T-helper 2 cell (primary cell): ENCODE measurements at places on chromosomes 11 and 22.
A peak's percentile ranks its signal among the peaks of the same experiment; 100 is the strongest.

GRCh38 chr22:37220543-37220981 lies 8.3 kb upstream of the SSTR3 start:
- no peak for DNase-seq

- DNase-seq, result no peak
These were observed 64.2 kb upstream of the RASSF10 start for GRCh38 chr11:12944889-12945288.

DNA sequence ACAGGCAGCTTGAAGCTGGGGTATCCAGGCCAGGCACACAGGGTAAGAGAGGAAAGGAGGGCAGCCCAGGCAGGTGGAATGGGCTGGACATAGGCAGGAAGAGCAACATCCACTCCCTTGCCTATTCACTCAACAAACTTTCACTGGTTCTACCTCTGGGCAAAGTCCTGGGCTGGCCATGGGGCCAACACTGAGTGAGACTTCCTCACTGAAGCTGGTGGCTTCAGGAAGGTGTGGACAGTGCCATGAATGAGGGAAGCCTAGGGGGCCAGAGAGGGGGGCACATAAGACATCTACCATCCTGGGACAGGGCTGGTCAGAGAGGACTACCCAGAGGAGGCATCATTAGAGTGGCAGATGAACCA lies 44.9 kb upstream of the TCF20 start:
- no peak for DNase-seq

DNA sequence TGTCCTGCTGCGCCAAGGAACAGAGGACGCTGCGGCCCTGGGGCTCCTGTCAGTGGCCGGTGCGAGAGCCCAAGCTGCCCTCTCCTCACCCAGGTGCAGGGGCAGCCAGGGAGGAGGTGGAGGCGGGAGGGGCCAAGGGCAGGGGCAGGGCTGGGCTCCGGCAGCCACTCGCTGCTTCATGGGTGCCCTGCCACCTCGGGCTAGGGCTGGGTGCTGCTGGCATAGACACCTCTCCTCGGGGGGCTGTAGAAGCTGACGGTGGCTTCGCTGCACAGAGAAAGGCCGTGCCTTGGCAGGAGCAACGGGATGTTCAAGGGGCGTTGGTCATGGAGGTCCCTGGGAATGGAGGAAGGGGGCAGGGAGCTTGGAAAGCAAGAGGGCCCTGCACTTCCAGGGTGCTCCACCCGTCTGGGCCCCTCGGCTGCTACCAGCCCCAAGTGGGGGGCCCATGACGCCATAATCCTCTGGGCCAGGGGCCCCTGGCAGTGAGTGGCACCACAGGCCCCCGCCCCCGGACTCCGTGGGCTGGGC lies 1.6 kb upstream of the TBX1 start:
- DNase-seq, result no peak

GRCh38 chr11:5841797-5842196 lies at the start of gene OR52E6:
Gene OR52E6, minus strand, starts transcription at chr11:5841897. Its CDS starts 0 bp downstream, at chr11:5841897.
- no peak for DNase-seq

- DNase-seq, result no peak
These were observed 144.8 kb downstream of the GRIA4 start for GRCh38 chr11:105754716-105755115.

DNA sequence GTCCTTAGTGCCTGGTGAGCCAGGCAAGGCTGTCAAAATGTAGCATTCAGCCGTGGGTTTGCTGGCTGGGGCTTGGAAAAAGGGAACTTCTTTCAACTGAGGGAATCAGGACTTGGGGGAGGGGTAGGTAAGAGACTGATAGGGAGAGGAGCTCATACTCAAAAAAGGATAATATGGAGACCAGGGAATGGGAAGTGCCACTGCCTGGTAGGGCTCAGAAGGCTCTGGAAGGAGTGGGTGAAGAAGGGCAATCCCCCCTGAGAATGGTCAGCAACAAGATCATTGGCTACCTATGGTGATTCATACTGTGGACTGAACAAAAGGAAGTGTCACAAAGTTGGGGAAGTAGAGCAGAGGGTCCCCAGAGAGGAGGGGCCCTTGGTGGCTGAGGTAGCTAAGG lies 1.9 kb downstream of the CNGA4 start:
- DNase-seq, result no peak

DNA sequence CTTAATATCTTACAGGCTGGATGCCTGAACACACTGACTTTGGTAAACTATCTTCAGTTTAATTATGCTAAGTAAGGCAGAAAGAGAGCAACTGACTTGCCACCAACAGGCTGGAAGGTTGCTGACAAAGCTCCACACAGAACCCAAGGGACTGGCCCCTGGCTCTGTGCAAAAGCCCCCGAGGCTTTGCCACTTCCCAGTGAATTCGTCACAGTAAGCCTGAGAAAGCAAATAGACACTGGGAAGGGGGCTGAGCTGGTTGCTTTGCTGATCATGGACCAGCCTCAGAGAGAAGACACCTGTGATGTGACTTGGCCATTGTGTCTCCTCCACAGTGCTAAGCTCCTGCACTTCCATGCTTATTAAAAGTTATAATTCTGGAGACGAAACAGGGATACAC lies 91.7 kb downstream of the BLID start:
- DNase-seq, result no peak

GRCh38 chr11:46951864-46952263 lies 15.3 kb downstream of the CSTPP1 start:
- DNase-seq, result no peak

GRCh38 chr11:87076874-87077429 lies 39.2 kb downstream of the TMEM135 start:
- no peak for DNase-seq

DNA sequence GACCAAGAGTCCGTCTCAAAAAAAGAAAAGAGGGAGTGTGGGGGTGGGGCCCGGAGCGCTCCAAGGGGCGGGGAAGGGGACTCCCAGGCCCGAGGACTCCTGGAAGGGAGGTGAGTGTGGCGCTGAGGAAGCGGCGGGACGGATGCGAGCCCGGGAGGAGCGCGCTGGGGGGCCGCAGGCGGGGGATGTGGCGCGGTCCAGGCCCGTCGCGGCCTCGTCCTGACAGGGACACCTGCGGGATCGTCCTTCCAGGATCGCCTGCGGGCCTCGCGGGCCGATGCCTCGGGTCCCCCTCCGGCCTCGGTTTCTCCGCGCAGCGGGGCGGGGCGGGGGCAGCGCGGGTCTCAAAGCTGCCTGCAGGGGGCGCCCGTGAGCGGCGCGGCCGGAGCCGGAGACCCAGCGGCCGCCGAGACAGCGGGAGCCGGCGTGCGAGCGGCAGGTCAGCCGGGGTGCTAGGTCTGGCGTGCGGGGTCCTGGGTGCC lies 3.8 kb upstream of the ADORA2A start:
- peak; percentile 52 for DNase-seq

DNA sequence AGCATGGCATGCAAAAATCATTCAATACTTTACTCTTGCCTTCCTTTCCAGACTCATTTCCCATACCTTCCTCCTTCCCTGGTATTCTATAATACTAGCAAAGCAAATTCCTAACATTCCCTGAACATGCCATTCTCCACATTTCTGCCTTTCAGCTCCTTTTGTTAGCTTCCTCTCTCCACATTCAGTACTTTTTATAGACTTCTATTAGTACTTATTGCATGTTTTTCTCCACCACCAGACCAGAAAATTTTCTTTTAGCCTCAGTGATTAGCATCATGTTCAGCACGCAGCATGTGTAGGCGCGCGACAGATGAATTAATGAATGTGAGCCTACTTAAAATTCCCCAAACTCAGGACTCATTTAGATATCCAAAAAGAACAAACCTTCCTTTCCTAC lies 935.3 kb downstream of the DLG2 start:
- DNase-seq, result no peak

- DNase-seq, result no peak
These were observed 61.6 kb downstream of the KCNC1 start for GRCh38 chr11:17796154-17796553.

DNA sequence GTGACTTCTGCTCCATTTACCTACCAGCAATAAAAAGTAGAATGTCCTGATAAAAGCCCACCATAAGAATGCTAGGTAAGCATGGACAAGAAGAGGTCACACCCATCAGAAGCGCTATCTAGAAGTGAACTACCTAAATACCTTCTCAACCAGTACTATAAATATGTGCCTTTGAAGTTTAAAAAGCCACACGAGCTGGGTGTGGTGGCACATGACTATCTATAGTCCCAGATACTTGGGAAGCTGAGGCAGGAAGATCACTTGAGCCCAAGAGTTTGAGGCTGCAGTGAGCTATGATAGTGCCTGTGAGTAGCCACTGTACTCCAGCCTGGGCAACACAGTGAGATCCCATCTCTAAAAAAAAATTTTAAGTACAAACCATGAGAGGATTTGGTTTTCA lies 66.7 kb downstream of the PACSIN2 start:
- DNase-seq, result no peak

GRCh38 chr22:43109511-43109910 lies 1.0 kb upstream of the BIK start:
- DNase-seq, result no peak

GRCh38 chr11:14244926-14245325 lies 114.1 kb downstream of the RRAS2 start:
- no peak for DNase-seq

- no peak for DNase-seq
These were observed 15.5 kb upstream of the OR5M11 start for GRCh38 chr11:56558574-56558973.

DNA sequence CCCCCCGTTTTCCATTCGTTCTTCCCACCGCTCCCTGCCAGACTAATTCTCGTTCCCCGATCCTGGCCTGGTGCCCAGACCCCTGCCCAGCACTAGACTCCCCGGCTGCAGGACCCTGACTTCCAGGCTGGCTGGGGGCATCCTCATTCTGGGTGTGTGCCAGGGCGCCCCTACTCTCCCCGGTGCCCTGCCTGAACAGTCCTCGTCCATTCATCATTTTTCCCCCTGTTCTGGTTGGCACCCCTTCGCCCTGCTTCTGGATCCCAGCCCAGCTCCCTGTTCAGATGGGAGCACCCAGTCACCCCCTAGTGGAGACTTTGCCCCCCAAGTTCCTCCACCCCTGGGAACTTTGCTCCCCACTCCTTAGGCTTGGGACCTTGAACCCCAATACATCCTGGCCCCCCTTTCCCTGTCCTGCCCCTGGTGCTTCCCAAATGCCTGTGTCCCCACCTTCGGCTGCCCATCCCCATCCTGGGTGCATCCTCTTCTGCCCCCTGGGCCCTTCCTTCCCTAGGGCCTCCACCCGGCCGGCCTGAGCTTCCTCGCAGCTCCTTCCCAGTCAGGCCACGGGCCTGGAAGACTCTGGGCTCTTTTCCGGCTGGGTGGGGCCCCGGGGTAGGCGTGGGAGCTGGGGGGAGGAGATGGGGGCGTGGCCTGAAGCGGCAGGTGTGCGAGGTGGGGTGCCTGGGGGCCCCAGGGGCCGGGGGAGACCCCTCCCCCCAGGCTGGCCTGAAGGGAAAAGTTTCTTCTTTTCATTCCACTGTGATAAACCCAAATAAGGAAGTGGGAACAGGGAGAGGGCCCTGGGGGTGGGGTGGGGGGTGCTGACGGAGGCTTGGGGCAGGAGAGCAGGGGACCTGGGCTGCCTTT lies 908 bp downstream of the PLCB3 start:
- DNase-seq, result no peak

DNA sequence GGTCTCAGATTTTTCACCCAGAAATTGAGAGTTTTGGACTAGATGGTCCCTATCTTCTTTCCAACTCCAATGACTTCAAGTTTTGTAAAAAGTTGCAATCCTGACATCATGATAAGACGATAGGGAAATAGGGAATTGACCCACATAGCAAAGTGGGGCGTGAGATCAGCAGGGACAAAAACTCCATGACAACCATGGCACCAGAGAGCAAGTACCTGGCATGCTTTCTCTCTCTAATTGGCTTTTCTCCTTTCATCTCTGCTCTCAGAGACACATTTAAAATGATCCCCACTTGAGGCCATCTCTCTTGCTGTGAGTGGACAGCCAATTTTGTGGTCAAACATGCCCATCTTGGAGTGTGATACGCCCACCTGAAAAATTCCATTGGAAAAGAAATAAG lies at the start of gene OR5AN1:
OR5AN1 (plus strand) TSS at position 301 of the 400 bp plus-strand sequence. CDS start 5,564 bp downstream, outside the sequence.
- DNase-seq, result no peak

DNA sequence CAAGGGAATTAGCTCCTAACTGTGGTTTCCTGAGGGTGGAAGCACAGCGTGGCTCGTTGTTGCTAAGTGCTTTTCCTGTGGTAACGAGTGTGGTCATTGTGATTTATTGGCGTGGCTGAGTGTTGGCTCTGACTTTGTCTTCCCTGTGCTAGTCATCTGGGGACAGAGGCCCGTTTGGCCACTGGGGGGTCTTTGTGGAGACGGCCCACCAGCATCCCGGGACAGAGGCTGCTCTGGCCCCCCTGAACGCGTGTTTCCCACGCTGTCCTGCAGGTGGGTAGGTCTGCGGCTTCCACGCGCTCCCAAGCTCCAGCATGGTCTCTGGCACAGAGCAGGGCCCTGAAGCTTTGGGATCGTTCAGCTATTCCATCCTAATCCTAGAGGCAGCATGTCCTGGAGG lies 1040.0 kb downstream of the TBC1D22A start:
- no peak for DNase-seq

GRCh38 chr11:22193348-22194051 lies 615 bp downstream of the ANO5 start:
- DNase-seq, result no peak

- DNase-seq, result no peak
These were observed 197.5 kb downstream of the C11orf87 start for GRCh38 chr11:109619498-109619897.

- no peak for DNase-seq
These were observed 54.2 kb upstream of the CYP2D6 start for GRCh38 chr22:42184852-42185251.

GRCh38 chr11:69926376-69927050 lies 107.3 kb upstream of the FGF3 start:
- DNase-seq, result no peak

DNA sequence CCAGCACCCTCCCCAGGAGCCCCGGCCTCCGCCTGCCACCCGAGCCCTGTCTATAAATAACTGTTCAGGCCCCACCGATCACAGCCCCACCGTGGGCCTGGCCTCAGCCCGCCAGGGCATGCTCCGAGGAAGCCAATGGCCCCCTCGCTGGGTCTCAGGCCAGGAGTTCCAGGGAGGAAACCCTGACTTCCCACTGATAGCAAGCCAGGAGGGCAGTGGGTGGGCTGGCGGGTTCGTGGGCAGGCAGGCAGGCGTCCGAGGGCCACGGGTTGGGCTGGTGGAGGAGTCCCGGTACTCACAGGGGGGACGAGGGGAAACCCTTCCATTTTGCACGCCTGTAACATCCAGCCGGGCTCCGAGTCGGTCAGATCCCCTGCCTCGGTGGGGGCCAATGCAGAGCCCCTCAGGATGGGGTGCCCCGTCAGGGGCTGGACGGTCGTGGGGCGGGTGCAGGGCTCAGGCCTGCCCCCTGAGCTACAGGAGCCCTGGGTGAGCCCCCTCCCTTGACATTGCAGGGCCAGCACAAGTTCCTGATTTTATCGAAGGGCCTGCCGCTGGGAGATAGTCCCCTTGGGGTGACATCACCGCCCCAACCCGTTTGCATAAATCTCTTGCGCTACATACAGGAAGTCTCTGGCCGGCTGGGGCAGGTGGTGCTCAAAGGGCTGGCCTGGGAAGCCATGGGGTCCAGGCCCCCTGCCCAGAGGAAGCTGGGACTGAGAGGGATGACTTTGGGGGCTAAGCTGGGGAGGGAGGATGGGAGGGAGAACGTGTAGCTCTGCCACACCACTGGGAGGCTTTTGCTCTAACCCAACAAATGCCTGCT lies at the start of gene SPI1:
SPI1 (minus strand) TSS at position 538 of the 826 bp plus-strand sequence; CDS start at position 344, 194 bp downstream.
- no peak for DNase-seq

- DNase-seq, result no peak
These were observed 55.2 kb upstream of the WNT7B start for GRCh38 chr22:46031965-46032851.
